SK-N-SH (cell line): ENCODE measurements at places on chromosomes 11 and 22.

DNA sequence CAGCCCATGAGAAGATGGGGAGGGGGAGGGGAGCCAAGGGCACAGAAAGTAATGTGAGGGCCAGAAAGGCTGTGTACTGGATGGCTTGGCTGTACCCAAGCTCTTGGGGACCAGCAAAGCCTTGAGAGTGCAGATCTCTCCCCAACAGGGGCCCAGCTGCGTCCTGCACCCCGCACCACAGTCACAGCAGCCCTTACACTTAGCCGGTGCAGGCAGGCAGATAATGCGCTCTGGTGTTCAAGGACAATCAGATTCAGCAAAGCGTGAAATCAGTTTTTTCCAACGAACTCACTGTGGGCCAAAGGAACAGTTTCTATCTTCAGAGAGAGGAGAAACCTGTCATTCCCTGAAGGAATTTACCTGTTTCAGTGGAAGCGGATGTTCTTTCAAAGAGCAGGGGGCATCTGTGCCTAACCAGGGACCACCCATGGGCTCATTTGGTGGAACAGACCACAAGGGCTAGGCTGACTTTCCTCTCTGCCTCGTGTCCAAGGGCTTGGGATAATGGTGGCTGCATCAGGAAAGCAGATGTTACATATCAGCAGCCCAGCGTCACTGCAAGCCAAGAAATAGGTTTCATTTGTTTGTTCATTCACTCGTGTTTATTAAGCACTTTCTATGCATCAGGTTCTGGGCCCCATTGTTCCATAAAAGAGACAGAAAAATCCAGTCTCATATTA, 81.2 kb upstream of the SPON1 start:
- DNase-seq = no peak

DNA sequence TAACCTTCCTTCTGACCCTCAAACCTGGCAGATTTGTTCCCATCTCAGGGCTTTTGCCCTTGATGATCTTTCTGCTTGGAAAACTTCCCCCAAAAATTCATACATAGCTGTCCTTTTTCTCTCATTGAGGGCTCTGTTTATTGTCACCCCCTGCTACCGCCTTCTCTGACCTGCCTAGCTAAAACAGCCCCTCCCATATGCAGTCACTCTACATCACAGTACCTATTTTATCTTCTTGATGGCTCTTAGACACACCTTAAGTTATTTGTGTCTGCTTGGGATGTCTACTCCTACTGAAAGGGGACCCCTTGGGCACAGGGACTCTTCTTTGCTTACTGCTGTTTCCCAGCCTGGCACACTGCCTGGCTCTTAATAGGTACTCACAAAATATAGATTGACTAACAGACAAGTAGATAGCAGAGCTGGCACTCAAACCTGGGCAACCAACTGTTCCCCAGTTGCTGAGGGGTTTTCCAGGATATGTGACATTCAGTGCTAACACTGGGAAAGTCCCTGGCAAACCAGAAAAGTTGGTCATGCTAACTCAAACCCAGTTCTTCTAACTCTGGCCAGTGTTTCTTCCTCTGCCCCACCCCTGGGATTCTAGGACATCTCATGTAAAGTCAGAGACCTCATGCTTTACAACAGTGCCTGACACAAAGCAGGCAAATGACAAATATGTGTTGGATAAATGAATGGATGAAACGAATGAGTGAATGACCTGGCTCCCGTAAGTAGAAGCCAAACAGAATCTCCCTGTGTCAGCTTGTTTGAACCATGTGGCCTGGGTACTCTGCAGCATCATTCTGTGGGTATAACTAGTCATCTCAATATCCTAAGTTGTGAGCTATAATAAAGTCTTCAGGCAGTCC, 19.8 kb upstream of the FJX1 start:
- no peak for DNase-seq

DNA sequence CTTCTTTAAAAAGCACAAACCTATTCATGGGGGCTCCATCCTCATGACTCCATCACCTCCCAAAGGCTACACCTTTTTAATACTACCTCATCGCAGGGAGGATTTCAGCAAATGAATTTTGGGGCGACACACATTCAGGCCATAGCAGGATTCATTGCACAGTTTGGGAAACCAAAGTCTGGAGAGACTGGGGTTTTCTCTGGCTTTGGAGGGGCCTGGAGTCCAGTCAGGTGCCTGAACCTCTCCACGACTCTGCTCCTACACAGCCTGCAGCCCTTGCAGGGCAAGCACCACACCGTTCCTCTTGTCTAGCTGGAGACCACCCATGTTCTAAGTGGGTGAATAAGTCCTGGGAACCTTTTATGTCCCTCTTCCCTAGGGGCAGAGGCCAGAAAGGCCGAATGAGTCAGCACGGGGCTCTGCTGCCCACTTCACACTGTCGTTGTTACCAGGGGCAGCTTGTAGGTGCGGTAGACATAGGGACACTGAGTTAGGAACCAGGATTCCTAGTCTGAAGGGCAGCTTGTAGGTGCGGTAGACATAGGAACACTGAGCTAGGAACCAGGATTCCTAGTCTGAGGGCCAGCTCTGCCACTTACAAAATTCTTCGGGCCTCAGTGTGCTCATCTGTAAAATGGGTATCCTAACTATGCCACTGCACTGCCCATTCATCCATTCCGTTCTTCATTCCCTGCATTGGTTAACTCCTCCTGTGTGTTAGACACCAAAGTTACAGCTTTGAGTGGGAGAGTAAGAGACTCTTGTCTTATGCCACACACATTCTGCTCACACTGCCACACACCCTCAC, 251.7 kb upstream of the B3GAT1 start:
- no peak for DNase-seq

DNA sequence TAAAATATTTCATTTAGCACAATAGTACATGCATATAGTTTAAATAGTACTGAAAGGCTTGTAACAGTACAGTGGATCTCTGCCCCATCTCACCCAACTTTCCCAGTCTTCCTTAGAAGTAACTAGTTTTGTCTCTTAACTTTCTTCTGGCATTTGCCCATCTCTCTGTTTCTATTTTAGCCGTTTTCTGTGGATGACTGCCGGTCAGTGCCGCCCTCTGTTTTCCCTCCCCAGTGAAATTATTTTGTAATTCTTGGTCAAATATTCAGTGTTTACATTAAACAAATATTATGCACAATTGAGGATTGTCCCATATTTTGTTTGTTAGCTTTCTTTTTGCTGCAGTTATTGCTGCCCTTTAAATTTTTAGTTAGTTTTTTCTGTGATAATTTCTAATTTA, 8.3 kb downstream of the PDHX start:
- DNase-seq = no peak
